Activated T-helper 17 cell treated with anti-CD3 and anti-CD28 coated beads, Interleukin-2, amount 50 U/mL, for 72 hours (primary cell): ENCODE measurements at places on chromosomes 12 and 14. TPM values are rescaled to one million over a fixed set of nuclear protein-coding genes. Genes with fewer than 3 reads are reported as not detected.
A peak's percentile ranks its signal among the peaks of the same experiment; 100 is the strongest.

DNA sequence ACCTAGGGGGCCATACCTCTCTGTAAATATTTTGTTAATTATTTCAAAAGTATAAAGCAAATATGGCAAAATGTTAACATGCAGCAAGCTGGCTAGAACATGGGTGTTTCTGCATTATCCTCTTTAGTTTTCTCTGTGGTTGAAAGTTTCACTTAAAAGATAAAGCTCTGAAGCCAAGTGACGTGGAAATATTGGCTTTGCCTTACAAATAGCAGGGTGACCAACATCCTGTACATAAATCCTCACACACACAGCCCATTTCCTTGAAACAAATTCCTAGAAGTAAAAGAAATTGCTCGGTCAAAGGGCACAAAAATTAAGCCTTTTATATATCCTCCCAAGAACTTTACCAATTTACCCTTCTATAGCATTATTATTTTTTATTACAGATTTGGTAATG is 10.6 kb upstream of the VWF start:
- no peak for ATAC-seq

GRCh38 chr12:52295663-52296062 is 4.3 kb upstream of the KRT81 start:
- no peak for ATAC-seq

GRCh38 chr12:5172886-5173285 is 129.2 kb downstream of the KCNA5 start:
- ATAC-seq, result no peak

GRCh38 chr12:8969861-8970411 is 19.4 kb upstream of the KLRG1 start:
- no peak for ATAC-seq

DNA sequence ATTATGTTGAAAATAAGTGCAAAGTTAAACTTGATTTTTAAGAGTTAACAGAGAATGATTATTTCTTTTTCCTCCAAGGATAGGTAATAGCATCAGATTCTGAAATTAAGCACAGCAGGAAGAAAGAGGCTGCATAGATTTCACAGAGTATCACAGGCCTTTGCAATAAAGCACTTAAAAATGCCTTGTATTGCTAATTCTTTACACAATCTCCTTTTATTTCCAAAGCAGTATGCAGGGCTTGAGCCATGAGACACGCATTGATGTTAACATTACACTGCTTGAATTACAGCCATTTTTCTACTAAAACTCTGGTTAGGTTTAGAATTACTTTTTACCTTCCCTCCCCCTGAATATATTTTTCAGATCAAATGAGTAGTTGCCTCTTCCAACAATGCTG is 398.3 kb downstream of the BCAT1 start:
- no peak for ATAC-seq

DNA sequence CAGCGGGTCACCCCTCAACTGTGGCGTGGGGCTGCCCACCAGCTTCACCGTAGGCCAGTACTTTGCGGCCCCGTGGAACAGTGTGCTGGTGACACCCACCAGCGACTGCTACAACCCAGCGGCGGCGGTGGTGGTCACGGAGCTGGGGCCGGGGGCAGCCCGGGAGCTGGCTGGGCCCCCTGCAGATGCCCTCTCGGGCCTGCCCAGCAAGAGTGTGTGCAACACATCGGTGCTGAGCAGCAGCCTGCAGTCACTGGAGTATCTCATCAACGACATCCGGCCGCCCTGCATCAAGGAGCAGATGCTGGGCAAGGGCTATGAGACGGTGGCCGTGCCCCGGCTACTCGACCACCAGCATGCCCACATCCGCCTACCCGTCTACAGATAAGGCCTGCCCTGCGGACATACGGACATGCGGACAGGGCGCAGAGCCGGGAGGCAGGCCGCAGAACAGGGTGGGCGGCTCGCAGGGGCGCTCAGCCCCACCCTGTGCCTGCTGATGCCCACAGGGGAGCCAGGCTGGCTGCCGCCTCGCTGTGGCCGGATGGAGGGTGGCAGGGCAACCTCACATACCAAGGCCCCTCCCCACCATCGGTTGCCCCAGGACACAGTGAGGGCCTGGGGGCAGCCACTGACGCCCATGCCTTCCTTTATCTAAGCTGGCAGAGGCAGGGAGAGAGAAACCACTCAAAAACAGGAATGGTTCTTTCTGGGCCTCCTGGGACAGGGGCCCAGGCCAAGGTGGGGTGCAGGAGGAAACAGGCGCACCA is 55.5 kb downstream of the FAM222A start:
- ATAC-seq, result no peak

DNA sequence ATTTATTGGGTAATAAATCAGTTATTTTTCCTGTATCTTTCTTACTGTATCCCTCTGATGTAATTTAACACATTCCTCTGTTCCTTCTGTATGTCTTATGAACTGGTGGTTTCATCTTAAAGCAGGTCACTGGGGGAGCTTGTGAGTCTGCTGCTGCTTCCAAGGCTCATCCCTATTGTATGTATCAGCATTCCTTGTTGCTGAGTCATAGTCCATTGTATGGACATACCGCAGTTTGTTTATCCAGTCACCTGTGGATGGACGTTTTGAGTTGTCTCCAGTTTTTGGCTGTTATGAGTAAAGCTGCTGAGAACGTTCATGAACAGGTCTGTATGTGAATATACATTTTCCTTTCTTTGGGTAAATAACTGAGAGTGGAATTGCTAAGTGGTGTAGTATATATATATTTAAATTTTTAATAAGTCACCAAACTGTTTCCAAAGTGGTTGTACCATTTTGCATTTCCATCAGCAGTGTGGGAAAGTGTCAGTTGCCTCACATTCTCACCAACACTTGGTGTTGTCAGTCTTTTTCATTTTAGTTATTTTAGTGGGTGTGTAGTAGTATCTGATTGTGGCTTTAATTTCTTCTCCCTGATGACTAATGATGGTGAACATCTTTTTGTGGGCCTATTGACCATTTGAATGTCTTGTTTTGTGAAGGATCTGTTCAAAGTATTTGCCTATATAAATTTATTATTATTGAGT is 82.7 kb downstream of the BEGAIN start:
- no peak for ATAC-seq

- ATAC-seq, result peak; percentile 72
These were observed 11.1 kb downstream of the AKAP5 start for GRCh38 chr14:64476438-64476837.

- ATAC-seq, result no peak
These were observed 68.9 kb downstream of the KDM2B start for GRCh38 chr12:121511916-121512315.

GRCh38 chr14:69152902-69153151 is at the start of gene DCAF5:
DCAF5 (minus strand) TSS chr14:69153119; CDS start chr14:69152978, 141 bp downstream.
- ATAC-seq, result no peak

DNA sequence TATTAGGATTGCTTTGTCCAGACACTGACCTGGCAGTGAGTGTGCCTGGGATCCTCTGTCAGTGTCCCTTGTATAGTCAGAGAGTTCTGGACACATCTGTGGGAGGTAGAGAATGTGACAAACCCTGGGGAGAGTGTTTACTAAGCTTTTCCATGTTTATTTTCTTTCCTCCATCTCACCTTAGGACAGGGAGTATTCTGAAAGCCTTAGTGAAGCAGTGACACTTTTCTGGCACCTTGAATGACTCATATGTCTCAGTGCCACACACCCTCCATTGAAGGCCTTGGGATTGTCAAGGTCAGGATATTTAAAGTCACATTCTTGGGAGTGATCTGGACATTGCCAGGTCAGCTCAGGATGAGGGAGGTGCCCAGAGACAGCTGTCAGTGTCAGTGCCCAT is 34.9 kb upstream of the CTDSP2 start:
- ATAC-seq, result no peak

DNA sequence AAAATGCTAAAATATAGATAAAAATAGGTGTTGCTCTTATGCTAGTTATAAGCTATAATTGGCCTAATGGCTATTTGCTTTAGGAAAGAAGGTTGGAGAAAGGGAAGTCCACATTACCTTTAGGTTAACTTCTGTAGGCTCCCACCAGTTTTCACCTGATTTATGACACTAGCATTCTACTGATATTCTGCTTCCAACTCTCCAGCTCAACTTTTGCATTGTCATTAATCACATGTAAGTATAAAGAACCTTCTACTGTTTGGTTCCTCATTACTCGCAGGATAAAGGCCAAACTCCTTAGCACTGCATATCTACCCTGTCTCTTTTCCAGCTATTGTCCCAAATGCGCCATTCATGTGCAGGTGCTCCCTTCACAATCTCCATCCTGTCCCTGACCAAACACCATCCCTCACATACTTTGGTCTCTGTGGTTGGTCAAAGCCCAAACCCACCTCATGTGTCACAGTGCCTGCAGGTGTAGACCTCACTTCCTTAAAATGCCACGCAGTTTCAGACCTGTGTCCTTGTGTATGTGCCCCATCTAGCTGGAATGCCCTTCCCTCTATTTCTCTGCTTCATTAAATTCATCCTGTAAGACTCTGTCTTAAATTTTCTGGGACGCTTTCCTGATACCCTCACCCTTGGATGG is 3.3 kb downstream of the DDHD1 start:
- ATAC-seq, result no peak

- ATAC-seq, result no peak
These were observed 2.3 kb downstream of the RDH12 start for GRCh38 chr14:67703997-67704396.

GRCh38 chr14:45819107-45819506 is 566.1 kb upstream of the MIS18BP1 start:
- ATAC-seq, result no peak

HRK gene
- not detected for total RNA-seq

ACOT6 gene
- total RNA-seq, result not detected

MFAP5 gene
- total RNA-seq, result not detected
